ENCODE measurements at places on chromosomes 1 and 21.

DNA sequence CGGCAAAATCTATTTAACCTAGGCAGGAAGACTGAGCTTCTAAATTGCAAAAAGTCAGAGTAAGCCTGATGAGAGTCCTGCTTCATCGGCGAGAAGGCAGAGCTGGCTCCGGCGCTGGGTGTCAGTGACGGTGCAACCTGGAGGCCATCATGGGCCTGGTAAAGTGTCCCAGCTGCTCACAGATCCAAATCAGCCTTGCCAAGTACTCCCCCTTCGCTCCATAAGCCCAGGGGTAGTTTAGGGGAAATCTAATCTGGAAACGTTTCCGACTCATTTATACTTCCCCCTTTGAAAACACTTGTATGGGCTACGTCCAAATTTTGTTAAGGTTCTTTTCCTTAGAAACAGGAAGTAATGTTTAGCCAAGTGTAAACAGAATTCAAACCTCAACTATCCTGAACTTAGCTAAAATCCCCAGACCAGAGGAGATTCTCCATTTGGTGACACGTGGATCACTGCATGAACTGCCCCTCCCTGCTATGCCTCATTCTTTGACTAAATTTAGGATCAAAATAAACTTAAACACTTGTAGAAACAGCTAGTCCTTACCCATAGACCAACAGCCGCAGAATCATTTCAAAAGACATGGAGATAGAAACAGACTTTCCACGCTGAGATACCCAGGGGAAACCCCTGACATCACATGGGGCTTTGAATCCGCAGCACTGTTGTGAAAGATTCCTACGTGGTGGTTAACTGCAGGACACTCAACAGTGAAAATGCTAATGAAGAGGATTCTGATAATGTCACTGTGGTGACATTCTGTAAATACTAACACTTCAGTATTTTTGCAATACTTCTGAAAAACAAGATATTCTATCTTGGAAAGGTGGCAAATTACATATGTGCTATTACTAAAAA lies 172.7 kb downstream of the TGFBR3 start:
- DNase-seq: no peak

DNA sequence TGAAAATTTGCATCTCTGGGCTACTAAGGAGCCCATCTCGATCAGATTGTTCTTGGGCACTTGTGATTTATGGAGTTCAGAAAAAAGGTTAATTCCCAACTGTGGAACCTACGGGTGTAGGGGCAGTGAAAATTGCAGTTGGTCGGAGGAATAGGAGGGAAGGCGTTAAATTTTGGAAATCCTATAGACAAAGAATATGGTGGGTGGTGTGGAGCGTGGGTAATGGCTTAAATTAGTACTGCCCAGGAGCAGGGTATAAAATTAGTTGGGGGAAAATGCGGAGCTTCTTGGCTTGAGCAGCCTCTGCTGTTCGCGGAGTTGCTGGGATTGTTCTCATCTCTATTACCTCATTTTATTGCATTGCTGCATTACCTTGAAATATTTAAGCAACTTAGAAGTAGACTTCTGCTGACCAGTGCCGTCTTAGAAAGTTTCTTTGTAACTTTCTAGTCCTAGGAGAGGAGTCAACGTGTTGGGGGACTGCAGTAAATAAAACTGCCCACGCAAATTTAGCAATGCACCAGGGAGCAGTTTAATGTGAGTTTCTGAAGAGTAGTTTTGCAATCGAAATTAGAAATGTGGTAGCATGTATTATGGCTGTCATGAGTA lies 514 bp downstream of the S1PR1 start:
- no peak for DNase-seq

- DNase-seq: no peak
Observed at GRCh38 chr1:223704921-223705878, 7.1 kb upstream of the CAPN2 start.

DNA sequence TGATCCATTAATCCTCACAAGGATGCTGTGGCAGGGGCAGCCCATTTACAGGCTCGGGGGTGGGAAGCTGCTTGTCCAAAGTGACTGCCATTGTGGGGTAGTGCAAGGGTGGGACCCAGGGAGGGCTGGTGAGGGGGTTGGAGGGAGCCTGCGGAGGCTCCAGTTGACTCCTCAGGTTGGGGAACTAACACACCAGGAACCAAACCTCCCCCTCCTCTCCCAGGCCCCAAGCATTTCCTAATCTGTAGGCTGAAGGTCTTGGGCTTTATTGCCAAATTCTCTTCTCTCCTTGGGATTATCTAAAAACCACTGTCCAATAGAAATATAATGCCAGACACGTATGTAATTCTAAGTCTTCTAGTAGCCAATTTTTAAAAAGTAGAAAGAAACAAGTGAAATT lies 18.2 kb downstream of the IKBKE start:
- no peak for DNase-seq
